ENCODE measurements at places on chromosomes 1 and 21.

DNA sequence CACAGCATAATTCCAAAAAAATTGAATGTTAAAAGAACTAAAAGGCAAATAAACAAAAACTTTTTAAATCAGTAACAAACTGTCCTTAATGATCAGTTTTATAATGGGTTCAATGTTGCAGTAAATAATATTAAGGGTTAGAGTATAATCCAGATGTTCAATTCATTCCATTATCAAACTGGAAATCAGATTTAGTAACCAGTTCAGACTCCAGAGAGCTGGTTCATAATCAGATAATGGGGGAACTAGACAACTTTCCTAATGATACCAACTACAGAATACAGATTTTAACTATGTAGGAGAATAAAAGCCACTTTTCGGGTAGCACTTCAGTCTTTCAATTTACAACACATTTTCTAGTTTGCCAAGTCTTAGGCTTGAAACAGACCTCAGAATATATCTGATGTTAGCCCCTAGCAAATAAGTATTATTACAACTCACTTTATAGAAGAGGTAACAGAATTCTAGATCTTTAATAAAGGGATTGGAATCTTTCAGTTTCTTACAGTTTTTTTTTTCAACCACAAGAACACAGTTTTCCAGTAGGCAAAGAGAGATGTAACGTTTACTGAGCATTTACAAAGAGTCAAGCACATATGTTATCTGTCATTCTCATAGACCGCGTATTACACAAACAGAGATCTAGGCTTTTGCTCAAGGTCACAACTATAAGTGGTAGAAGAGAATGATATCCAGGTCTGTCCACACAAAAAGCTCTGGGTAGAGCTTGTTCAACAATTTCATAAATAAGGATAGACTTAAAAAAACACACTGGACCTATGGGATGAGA is 1.9 kb upstream of the DCAF6 start:
- no peak for DNase-seq

DNA sequence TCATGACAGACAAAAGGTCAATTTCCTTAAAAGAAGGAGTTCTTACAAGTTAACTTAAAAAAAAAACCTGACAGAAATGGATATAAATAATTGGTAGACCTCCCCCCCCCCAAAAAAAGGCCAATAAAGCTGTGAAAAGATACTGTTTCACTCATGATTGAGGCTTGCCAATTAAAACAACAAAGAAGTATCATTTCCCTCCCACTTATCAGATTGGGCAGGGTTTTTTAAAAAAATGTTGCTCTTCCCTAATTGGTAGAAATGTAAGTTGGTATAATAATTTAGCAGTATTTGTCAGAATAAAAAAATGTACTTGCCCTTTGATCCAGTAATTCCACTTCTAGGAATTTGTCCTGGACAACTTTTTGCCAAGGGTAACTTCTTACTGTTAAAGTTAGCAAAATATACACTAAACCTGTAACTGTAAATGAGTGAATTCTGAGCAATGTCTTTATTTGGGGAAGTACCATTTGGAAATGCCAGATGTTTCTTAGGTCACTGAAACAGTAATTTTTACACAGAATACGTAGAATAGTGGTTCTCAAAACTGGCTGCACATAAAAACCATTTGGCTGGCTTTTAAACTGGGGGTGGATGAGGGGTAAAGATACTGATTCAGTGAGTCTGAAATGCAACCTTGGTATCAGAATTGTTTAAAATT is 17.5 kb downstream of the RNF2 start:
- DNase-seq = no peak

GRCh38 chr1:199644912-199645311 is 382.6 kb upstream of the NR5A2 start:
- DNase-seq = no peak

GRCh38 chr1:30405081-30405480 is 318.3 kb downstream of the MATN1 start:
- DNase-seq = no peak

DNA sequence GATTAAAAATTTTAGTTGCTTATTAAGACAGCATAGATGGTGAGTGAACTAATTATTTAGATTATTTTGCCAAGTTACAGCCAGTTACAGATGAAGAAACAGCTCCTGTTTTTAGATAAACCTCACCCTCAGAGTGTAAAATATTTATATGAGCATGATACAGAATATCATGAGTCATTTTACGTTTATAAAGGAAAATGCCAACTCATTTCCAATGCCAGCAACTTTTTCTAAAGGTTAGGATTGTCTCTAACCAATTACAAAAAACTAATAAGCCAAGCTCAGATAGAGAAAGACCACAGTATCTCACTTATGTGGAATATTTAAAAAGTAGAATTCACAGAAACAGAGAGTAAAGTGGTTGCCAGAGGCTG is 590.1 kb downstream of the LTN1 start:
- DNase-seq = no peak

DNA sequence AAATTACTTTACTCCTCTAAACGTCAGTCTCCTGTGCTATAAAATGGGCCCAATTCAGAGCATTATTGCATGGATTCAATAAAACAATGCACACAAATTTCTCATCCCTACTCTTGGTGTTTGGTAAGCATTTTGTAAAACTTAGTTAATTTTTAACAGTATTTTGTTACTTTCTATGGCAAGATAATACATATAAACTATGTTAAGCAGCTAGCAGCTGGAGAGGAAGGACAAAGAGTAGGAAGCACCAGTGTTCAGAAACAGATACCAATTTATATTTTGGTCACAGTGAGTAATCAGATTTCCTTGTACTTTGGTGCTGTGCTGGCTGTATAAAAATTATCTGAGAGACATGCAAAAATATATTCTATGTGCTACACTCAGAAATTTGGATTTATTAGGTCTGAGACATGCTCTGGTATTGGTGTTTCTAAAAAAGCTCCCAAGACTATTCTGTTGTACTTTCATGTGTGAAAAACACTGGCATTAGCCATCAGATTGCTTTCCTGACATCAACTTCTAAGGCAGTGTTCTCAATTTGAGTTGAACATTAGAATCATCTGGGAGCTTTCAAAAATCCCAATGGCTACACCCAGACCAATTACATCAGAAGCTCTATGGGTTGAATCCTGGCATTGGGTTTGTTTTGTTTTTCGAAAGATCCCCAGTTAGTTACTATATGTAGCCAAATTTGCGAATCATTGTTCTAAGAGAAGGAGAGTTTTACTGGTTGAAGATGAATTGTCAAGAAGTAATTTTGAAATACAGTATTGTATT is 100.3 kb upstream of the C1orf87 start:
- no peak for DNase-seq

DNA sequence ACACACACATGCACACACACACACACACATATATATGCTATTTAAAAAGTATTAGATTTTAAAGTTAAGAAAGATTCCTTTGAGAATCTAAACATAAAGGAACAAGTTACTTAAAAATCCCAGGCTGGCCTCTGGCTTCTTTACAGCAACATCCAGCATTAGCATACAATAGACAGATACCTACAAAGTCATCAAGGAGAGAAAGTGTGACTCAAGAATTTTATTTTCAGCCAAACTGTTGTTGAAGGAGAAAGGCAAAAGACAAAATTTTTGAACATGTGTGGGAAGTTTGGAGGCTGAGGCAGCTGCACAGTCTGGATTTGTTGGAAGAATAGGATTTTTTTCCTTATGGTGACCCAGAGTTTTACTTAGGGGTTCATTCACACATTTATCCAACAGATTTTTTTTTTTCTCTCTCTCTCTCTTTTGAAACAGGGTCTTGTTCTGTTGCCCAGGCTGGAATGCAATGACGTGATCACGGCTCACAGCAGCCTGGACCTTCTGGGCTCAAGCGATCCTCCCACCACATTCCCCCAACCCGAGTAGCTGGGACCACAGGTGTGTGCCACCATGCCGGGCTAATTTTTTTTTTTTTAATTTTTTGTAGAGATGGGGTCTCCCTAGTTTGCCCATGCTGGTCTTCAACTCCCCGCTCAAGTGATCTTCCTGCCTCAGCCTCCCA is 24.0 kb upstream of the SPOCD1 start:
- DNase-seq = no peak

GRCh38 chr1:189206617-189207016 is 1271.0 kb downstream of the BRINP3 start:
- DNase-seq = no peak

DNA sequence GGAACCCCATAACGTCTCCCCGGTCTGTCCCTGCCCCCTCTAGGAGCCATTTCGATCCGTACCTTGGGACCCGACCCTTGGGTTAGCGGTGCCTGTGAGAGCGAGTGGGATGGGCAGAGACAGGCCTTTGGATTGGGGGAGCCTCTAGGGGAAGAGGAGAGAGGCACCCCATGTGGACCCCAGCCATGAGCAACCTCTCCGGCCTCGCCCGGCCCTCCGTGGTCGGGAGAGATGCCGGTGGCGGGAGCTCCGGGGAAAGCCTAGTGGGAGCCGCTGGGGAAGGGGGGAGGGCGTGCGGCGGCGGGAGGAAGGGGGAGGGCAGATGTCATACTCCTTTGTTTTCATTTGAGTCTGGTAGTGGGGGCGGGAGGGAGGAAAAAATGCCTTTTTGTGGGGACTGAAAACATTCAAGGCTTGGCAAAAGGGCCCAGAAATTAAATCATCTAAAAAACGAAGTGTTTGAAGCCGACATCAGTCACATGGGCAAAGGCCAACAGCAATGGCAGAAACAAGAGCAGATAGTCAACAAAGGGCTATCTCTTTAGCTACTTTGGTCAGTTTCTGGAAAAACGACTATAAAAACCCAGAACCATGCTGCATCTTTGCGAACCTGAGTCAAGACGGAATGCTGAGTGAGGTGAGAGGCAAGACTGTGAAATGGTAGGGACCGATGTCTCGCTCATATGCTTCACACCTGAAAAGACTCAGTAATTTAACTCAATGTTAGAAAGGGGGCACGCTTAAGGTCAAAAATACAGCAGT is 758 bp downstream of the PTBP2 start:
- no peak for DNase-seq

DNA sequence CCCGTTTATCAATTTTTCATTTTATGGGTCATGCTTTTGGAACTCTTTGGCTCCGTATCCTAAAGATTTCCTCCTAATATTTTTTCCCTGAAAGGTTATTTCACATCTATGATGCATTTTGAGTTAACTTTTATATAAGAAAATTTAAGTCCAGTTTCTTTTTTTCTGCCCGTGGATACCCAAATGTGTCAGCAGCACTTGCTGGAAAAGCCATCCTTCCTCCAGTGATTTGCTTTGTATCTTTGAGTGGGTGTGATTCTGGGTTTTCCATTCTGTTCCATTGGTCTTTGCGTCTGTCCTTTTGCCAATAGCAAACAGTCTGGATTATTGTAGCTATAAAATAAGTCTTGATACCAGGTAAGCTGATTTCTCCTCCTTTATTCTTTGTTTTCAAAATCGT is 15.6 kb upstream of the ABCG1 start:
- no peak for DNase-seq

DNA sequence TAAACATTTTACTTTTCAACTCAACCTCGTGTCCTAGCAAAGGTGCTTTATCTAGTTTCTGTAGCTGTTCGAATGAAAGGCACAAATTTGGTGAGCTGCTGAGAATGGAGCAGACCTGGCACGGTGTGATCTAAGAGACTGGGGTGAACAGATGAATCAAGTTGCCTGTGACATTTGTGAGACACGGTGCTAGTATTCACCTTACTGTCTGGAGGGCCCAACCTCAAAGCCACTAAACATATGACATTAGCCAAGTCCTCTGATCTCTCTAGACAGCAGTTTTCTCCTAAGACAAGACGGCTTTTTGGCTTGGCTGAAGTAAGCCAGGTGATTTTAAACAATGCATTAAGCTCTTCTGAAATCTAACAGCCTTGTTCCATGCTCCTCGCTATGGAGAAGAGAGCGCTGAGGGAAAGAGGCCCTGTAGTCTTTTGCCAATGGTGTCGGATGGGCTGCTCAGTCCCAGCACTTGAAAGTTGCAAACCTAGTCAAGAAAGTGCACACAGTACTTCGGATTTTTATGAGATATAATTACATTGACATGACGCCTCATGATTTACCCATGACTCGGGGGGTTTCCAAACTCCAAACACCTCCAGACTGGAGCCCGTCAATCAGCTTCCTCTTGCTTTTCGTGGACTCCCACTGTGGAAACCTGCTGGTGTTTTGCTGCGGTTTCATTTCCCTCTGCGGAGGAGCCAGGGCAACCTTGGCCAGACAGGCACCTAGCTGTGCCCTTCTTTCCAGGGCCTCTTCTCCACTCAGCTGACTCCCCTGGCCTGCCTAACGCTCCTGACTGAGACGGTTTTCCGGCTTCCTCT is 794 bp upstream of the TOR3A start:
- no peak for DNase-seq

DNA sequence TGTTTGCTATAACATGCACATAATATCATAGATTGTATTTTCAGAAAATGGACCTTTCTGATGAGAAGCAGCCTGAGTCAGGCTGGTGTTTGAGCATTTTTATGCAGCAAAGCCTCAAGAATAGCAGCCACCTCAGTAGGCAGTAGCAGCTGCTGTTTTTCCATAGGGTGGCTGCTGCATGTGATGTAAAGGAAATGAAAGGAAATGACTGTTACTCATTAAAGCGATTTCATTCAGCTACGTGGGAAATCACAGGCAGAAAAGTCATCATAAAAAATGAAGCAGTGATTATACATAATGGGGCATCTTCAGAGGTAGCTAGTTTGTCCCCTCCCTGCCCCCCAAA is 110.4 kb downstream of the PATJ start:
- DNase-seq = no peak

GRCh38 chr1:48069662-48070395 is 72.6 kb upstream of the TRABD2B start:
- DNase-seq = no peak

DNA sequence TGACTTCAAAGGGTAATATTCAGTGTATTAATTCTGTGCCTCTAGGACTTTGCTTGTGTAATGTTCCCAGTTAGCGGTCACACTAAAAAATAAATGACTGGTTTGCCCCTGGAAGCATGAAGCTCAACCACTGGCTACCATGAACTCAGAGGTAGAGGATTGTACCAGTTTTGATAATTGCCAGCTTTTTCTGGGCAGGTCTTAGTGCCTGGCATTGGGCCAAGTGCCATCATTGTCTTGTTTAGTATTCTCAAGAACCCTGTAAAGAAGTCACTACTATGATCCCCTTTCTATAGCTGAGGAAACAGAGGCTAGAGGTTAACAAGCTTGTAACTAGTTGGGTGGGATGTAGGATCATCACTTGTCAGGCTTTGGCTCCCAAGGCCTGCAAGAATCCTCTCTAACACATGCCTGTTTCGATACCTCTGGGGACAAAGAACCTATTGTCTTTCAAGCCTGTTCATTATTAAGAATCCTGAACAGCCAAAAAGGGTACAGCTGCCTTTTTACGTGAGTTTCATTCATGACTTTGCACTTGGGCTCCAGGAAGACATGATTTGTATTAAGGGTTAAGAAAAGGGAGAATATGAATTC is 121.9 kb upstream of the JUN start:
- no peak for DNase-seq

- no peak for DNase-seq
Observed at GRCh38 chr1:14003552-14003951, 303.6 kb downstream of the PRDM2 start.

Data from cortex of kidney (tissue), 1 donor.